ENCODE measurements at places on chromosomes 3 and 15. TPM values are rescaled to one million over a fixed set of nuclear protein-coding genes. Genes with fewer than 3 reads are reported as not detected.

Gene PEX5L
- polyA plus RNA-seq = 0.58 TPM

Gene RLBP1
- polyA plus RNA-seq = not detected

Gene CKMT1B
- 3.4 TPM for polyA plus RNA-seq

Gene CCK
- not detected for polyA plus RNA-seq

Gene EAF2
- polyA plus RNA-seq = 9.1 TPM

Gene C3orf49
- polyA plus RNA-seq = 1.00 TPM

Gene GRAMD2A
- 10.6 TPM for polyA plus RNA-seq

Gene SLC7A14
- polyA plus RNA-seq = 2.2 TPM

Gene GABRA5
- 0.38 TPM for polyA plus RNA-seq

Gene OR5H1
- 0.05 TPM for polyA plus RNA-seq

Gene ERICH6
- polyA plus RNA-seq = 1.0 TPM

Gene RAB6B
- 15.3 TPM for polyA plus RNA-seq

Gene PLSCR2
- polyA plus RNA-seq = 1.0 TPM

Gene PATL2
- 1.4 TPM for polyA plus RNA-seq

Gene DNAH12
- 3.0 TPM for polyA plus RNA-seq

Gene ARL14
- polyA plus RNA-seq = 0.35 TPM

Gene TRIM42
- polyA plus RNA-seq = not detected

Gene CD86
- polyA plus RNA-seq = 1.3 TPM

Gene CFAP92
- 1.7 TPM for polyA plus RNA-seq

Gene CPN2
- 0.80 TPM for polyA plus RNA-seq

Gene CISH
- 29.4 TPM for polyA plus RNA-seq

Gene GOLGA8Q
- 2.5 TPM for polyA plus RNA-seq

Gene LIPH
- polyA plus RNA-seq = 0.93 TPM

Gene LTK
- 1.7 TPM for polyA plus RNA-seq

Gene PAQR9
- polyA plus RNA-seq = 0.68 TPM

Gene TNIK
- 19.2 TPM for polyA plus RNA-seq

Gene A4GNT
- 1.8 TPM for polyA plus RNA-seq

Gene DOCK3
- polyA plus RNA-seq = 2.1 TPM

Gene NLGN1
- 2.9 TPM for polyA plus RNA-seq

Gene IL17RE
- 18.6 TPM for polyA plus RNA-seq

Gene FOXB1
- not detected for polyA plus RNA-seq

Gene TRPM1
- 0.07 TPM for polyA plus RNA-seq

Gene CLSTN2
- polyA plus RNA-seq = 2.0 TPM

Gene SMCO1
- polyA plus RNA-seq = not detected

Gene RPSA
- 1,388 TPM for polyA plus RNA-seq

Gene PPP1R14D
- polyA plus RNA-seq = 0.62 TPM

Gene TARS3
- 24.3 TPM for polyA plus RNA-seq

Gene SLC25A26
- polyA plus RNA-seq = 22.1 TPM
